ENCODE measurements at places on chromosomes 13 and 19.

GRCh38 chr19:55165952-55166529 is 372 bp downstream of the DNAAF3 start:
- peak; percentile 31 for DNase-seq

GRCh38 chr19:36182612-36183244 is 30.5 kb upstream of the COX7A1 start:
- DNase-seq = no peak

GRCh38 chr13:27170516-27171243 is 931 bp downstream of the USP12 start:
- DNase-seq = no peak

- DNase-seq = no peak
Observed at GRCh38 chr19:1744822-1745563, 8.3 kb upstream of the ONECUT3 start.

GRCh38 chr13:53054569-53054968 is 26.0 kb downstream of the OLFM4 start:
- DNase-seq = no peak

DNA sequence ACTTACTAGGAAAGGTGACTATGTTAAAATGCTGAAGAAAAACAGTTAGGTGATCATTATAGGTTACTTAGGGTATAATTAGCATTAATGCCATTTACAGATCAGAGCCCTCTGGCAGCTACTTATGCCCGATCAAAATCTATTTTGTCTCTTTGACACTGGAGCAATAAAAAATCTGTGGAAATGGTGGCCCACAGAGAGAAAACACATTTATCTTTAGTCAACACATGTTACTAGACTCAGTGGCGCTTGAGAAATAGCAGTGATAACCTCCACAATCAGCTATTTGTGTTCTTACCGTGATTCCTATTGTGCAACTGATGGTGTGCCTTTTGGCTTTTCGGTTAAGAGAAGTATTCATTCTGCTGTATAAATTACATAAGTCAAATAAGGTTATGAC is 1519.6 kb downstream of the PCDH9 start:
- DNase-seq = no peak

DNA sequence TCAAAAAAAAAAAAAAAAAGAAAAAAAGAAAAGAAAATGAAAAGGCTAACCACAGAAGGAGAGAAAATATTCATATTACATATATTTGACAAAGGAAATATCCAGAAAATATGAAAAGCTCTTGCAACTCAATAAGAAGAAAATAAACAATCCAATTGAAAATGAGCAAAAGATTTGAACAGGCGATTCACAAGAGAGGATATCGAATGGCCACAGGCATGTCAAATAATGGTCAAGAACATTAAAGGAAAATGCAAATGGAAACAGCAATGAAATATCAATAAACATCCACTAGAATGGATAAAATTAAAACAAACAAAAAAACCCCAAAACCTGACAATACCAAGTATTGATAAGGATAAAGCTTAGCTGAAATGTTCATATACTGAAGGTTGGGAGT is 8.1 kb downstream of the LGALS7 start:
- no peak for DNase-seq

DNA sequence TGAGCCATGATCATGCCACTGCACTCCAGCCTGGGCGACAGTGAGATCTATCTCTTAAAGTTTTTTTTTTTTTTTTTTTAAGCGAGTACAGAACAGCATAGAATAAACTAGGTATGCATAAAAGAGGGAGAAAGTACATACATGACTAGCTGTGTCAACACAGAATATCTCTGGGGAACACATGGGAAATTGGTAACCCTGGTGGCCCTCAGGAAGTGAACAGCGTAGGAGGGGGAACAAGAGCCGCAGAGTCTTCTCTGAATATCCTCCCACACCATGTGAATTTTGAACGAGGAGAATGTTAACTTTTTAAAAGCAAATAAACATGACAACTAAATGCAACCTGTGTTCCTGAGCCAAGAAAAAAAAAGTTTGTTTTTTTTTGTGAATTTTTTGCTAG is 15.2 kb downstream of the PHLDB3 start:
- DNase-seq = no peak

DNA sequence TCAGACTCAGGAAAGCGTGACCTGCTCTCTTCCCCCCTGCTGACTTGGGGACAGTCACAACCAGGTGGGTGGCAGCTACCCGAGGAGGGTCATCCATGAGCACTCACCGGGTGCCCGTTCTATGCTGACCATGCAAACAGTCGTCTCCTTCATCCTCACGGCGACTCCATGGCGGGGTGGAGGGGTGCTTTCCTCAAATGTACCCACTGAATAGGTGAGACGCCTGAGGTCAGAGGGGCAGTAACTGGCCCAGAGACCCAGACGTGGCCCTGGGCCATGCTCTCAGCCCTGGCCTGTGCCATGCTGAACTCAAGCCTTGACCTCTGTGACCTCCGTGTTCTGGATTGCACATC is 59.2 kb upstream of the TPM4 start:
- no peak for DNase-seq

DNA sequence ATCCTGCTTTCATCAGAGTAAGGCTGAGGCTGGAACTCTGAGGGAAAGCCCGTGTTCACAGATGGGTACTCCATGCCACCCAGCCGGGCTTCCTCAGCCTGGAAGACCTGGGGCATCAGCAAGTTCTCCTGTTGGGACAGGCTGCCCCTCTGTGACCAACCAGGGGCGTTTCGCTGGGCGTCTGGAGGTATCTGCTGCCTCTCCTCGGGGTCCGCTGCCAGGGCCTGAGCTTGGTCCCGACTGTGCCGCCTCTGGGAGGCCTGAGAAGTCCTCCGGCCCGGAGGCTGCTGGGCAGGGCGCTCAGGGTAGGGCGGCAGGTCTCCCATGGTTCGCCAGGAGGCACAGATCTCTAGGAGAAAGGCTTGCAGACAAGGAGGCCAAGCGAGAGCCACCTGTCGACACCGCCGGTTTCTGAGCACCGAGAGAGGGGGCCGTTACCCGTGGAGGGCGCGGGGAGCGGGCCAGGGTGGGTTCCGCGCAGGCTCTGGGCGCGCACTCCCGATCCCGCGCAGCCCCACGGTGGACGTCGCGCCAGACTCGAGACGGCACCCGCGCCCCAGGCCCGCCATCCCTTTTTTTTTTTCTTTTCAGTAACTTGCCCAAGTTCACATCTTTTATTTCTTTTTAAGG is at the start of gene RSPH6A:
Gene RSPH6A, minus strand, starts transcription at position 458 of the 630 bp plus-strand sequence. Its CDS starts 132 bp downstream, at position 326.
- no peak for DNase-seq

GRCh38 chr13:77383097-77383496 is 56.2 kb upstream of the MYCBP2 start:
- no peak for DNase-seq

DNA sequence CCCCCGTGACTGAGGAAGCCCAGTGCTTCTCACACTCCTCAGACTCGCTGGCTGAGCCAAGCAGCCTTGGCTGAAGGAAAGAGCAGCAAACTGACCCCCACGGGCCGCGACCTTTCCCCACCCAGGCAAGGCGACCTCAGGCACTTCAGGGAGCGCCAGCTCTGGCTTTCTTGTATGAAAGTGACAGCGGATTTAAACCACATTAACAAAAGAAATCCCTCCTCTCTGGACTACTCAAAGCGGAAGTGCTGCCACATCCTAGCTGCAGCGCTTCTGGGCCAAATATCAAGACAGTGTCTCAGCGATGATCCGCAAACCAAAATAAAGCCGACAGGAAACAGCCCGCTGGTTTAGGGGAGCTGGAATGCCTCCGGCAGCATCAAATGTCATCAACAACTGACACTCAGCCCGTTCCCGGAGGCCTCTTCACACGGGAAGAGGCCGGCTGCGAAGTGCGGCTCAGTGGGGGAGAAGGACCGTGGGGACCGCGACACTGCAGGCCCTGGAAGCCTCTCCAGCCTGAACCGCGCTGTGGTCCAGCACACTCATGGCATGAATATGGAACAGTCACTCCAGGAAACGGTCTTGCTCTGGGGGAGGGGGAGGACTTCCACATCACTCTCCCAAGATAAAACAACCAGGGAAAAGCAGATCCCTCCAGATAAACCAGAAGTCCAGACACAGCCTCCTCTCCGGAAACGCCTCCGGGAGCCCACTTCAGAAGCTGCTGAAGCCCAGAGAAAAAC is 1.4 kb downstream of the RASA3 start:
- DNase-seq = peak; percentile 13

DNA sequence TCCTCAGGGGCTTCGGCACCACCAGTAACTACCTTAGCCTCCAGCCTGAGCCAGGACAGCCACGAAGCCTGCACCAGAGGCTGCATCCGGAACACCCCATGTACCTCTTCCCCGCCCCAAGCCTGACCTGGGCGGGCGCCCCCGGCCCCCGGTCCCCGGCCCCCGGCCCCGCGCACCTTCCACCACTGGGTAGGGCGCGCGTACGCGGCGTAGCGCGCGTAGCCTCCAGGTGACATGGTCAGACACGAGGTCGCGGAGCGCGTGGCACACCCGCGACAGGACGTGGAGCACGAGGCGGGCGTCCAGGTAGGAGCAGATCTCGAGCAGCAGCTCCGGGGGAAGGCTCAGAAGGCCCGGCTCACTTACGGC is 450 bp downstream of the FBXW9 start:
- no peak for DNase-seq

DNA sequence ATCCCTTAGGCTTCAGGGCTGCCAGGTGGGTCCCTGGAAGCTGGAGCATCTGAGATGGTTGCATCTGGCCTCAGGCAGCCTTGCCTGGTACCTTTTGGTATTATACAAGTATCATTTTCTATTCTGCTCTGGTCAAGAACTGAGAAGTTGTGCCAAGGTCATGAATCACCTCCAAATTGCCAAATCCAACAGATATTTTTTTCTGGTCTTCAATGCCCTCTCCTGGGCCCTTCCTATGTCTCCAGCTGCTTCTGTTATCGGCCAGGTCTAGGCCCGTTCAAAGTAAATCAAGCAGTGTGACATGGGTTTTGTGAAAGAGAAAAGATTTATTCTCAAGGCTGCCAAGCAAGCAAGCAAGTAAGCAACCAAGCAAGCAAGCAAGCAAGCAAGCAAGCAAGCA is 271.1 kb upstream of the MAB21L1 start:
- no peak for DNase-seq

DNA sequence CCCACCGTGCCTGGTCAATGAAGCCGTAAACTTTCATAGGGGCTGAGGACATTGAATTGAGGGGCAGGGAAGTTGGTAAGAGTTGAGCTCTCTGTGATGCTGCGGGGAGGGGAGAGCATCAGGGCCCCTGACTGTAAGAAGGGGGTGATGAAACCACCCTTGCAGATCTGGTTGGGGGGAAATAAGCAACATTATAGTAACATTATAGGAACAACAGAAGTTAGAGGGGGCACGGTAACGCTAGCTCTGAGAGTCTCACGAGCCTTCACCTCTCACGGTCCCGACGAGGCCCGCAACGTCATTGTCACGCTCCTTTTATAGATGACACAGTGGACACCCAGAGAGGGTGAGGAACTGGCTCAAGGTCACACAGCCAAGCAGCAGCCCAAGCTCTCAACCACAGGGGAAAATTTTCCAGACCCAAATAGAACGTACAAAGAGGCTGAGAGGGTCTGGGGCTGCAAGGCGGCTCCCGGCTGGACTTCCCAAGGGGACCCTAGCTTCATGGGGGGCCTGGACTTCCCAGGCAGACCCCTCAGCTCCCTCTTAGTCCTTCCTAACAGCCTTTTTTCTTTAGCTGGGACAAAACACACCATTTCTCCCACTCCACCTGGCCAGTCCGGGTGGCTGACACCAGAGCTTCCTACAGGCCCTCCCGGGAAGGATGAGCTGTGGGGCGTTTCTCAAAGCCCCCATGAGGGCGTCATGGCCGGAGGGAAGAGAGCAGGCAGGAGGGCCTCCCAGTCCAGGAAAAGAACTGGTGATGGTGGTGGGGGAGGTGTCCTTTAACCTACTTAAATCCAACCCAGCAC is 4.1 kb downstream of the TLE5 start:
- DNase-seq = no peak

- no peak for DNase-seq
Observed at GRCh38 chr13:33560726-33561125, 257.2 kb upstream of the RFC3 start.

DNA sequence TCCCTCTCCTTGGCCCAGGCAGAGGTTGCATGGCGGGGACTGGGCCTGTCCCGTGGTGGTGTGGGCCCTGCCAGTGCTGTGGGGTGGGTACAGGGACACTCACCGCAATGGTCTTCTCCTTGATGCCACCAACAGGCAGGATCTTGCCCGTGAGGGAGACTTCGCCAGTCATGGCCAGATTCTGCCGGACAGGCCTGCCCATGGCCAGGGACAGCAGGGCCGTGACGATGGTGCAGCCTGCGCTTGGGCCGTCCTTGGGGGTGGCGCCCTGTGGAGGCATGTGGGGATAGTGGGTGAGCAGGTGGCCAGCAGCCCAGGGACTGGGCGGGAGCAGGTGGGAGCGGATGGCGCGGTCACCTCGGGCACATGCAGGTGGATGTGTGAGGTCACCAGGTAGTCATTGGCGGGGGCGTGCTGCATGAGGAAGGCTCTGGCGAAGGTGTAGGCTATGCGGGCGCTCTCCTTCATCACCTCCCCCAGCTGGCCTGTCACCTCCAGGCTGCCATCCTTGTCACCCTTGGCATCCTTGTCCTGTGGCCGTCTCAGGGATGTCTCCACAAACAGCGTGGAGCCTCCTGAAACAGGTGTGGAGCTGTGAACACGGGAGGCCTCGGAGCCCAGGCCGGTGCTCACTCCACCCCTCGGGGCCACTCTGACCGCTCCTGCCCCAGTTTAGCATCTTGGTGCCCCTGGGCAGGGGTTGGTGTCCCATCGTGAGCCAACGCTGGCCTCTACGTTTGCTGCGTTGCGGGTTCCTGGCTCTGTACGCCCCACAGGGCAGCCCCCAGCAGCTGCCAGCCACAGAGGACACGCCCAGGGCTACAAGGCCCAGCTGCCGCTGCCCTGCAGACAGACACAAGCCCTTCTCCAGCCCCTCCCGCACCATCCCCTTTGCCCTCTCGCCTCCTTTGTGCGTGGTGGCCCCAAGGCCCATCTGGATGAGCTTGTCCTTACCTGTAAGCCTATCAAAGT is 3.4 kb downstream of the RPL36 start:
- no peak for DNase-seq

GRCh38 chr13:35179494-35179893 is 237.4 kb downstream of the NBEA start:
- no peak for DNase-seq
